ENCODE measurements at places on chromosomes 6 and 20.

DNA sequence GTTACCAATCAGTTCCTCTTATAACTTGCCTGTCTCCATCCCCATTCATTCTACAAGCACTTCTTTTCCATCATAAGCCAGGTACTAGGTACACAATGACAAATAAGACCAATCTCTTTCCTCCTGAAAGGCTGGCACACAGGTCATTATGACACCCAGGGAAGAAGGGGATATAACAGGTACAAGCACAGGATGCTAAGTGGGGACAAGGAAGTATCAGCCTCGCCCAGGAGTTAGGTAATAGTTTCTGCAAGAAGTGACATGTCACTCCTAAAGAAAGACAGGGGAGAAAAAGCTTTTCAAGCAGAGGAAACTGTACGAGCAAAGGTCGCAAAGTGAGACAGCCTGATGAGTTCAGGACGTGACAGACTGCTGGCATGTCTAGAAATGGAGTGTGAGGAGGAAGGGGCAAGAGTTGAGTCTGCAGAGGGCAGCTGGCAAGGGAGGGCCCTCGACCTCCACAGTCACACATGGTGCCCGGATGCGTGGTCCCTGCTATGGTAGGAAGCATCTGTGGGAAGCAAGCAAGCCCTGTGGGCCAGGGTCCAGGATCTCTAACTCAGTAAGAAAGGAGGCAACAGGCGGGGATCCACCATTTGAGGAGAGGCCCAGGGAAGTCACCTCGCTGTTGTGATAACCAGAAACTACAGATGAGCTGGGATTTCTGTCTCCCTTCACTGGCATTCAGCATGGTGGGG, 40.4 kb downstream of the GPLD1 start:
- H3K4me3 ChIP-seq = no peak overlapping the region
- H3K4me1 ChIP-seq = no peaks in the 10 kb centered on the region
- DNase-seq = no peak
- no peaks in the 10 kb centered on the region for H3K27me3 ChIP-seq
- H3K36me3 ChIP-seq = no peaks in the 10 kb centered on the region
- H3K27ac ChIP-seq = no peak overlapping the region

DNA sequence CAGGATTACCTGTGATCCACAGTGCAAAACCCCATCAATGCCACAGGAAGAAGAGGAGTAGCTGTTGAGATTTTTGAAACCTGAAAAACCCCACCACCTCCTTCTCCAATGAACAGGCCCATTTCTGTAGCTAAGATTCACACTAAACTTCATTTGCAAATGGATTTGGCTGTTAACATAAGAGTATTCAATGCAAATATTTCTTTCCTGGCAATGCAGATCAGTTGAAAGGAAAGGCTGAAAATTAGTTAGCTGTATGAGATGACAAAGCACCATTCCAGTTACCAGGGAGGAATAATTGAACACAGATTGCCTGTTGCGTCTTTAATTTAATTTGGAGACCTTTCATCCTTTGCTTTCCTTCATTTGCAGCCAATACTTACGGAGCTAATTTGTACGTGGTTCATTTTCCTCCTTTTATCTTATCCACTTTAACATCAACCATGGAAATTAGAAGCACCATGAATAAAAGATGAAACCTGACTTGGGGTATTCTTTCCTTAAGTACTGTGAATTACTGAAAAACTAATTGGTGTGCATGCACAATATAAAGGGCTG, 4.2 kb downstream of the B3GAT2 start:
- DNase-seq = no peak
- no peaks in the 10 kb centered on the region for H3K36me3 ChIP-seq
- no peak overlapping the region for H3K27ac ChIP-seq
- H3K4me1 ChIP-seq = peaks cover 3% of the 10 kb centered on the region
- H3K27me3 ChIP-seq = peaks cover 32% of the 10 kb centered on the region
- H3K4me3 ChIP-seq = no peak overlapping the region

- peaks cover 4% of the 10 kb centered on the region for H3K4me1 ChIP-seq
- no peaks in the 10 kb centered on the region for H3K36me3 ChIP-seq
- H3K27me3 ChIP-seq = peaks cover 31% of the 10 kb centered on the region
- no peak overlapping the region for H3K4me3 ChIP-seq
- DNase-seq = no peak
Observed at GRCh38 chr20:46204594-46205186, 86.6 kb downstream of the CD40 start.

DNA sequence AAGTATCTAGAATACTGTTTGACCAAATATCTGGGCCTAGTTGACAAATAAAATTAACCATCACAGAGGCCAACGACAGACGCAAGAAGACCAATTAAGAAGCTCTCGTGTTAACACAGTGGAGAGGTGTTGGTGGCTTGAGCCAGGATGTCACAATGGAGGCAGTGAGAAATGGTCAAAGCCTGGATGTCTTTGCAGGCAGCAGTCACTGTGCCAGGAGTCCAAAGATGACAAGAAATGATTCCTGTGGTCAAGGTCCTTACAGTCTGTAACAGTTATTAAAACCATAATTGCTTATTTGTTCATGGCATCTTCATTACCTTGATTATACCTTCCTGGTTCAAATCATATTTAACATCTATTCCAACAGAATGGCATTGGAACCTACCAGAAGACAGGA, 91.3 kb upstream of the EDN1 start:
- no peaks in the 10 kb centered on the region for H3K36me3 ChIP-seq
- no peak overlapping the region for H3K27ac ChIP-seq
- H3K4me1 ChIP-seq = no peaks in the 10 kb centered on the region
- no peaks in the 10 kb centered on the region for H3K27me3 ChIP-seq
- DNase-seq = no peak

- DNase-seq = no peak
- no peak overlapping the region for H3K4me3 ChIP-seq
- peaks cover 14% of the 10 kb centered on the region for H3K36me3 ChIP-seq
Observed at GRCh38 chr20:20466341-20466879, 98.5 kb downstream of the INSM1 start.

DNA sequence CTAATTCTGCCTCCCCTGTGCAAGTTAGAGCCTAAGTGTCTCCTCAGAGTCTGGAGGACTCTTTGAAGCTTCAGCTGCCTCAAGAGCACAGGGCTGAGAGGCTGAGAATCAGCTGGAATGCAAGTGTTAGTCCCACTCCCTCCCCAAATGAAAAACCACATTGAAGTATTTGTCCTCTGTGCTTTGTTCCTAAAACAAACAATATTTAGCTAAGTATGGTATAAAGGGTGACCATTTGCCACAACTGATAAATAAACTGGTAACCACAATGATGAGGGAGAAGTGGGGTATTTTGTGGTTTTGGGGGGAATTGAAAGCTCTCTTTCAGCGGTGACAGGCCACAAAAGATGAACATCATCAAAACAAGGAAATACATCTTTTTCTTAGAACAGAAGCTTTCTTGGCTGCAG, 91.7 kb upstream of the HDDC2 start:
- no peak overlapping the region for H3K4me3 ChIP-seq
- H3K27ac ChIP-seq = no peak overlapping the region
- H3K36me3 ChIP-seq = no peaks in the 10 kb centered on the region
- no peaks in the 10 kb centered on the region for H3K4me1 ChIP-seq
- H3K27me3 ChIP-seq = no peaks in the 10 kb centered on the region

GRCh38 chr20:58130581-58130980, 97.9 kb downstream of the ANKRD60 start:
- DNase-seq = no peak
- no peaks in the 10 kb centered on the region for H3K36me3 ChIP-seq
- no peak overlapping the region for H3K4me3 ChIP-seq
- no peaks in the 10 kb centered on the region for H3K27me3 ChIP-seq
- no peak overlapping the region for H3K27ac ChIP-seq
- no peaks in the 10 kb centered on the region for H3K4me1 ChIP-seq

DNA sequence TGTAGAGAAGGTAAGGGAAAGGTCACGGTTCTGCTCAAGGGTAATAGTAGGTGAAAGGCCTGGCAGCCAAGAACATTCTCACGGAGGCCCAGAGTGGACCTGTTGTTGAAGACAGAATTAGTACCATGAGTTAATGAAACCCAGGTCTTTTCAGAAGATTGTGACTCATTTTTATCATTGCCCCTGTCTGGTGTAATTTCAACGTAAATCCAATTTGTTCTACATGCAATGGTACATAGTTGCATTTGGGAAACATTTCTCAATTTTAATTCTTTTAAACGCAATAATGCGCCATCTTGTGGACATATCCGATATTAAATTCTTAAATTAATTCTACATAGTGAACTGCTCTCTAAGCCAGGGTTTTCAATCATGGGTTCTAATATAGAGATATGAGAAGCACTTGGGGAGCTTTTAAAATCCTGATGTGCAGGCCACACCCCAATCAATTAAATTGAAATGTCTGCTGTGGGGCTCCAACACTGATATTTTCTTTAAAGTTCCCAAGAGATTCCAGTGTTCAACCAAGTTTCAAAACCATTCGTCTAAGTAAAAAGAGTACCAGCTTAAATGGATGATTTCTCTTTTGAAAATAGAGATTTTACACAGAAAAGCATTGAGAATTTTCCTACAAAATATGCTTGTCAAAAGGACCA, 257.4 kb downstream of the PLCB1 start:
- DNase-seq = no peak
- H3K4me1 ChIP-seq = peaks cover 28% of the 10 kb centered on the region
- no peaks in the 10 kb centered on the region for H3K36me3 ChIP-seq
- H3K4me3 ChIP-seq = peak overlapping the region; percentile 6

DNA sequence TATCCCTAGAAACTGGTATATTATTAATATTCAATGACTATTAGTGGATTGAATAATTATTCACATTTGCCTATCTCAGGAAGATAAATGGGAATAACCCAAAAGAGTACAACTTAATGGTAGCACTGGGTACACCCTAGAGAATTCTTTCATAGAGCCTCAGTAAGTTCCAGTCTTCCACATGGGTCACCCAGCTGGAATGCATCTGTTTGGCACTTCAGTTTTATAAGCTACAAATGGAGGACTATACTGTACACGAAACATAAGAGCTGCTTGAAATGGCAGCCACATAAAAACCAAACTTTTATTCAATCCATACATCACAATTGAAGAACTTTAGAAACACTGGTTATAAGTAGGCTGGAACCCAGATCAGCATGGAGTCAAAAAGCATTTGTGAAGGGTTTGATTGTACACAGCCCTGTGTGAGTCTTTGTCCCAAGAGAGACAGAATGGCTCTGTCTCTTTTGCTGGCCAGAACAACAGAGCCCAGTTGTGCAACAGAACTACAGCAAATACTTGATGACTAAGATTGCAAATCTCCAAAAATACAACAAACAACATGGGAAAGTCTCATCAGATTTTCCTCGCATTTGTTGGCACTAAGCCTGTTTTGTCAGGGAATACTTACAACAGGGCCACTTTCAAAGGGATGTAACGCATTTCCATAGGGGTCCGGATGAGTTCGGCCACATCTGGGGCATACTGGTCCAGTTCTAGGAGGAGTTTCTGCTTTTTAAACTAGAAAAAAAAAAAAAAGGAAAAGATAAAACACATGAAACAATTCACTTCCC, 39.5 kb downstream of the PIGU start:
- H3K4me1 ChIP-seq = peaks cover 14% of the 10 kb centered on the region
- peak; percentile 60 for DNase-seq
- H3K4me3 ChIP-seq = no peak overlapping the region
- H3K27ac ChIP-seq = peak overlapping the region; percentile 41

- H3K36me3 ChIP-seq = no peaks in the 10 kb centered on the region
- peak overlapping the region; percentile 52 for H3K4me3 ChIP-seq
- no peaks in the 10 kb centered on the region for H3K27me3 ChIP-seq
Observed at GRCh38 chr6:26554447-26554696, 16.2 kb downstream of the HMGN4 start.

- peaks cover 7% of the 10 kb centered on the region for H3K4me1 ChIP-seq
- H3K4me3 ChIP-seq = no peak overlapping the region
- no peak overlapping the region for H3K27ac ChIP-seq
- no peaks in the 10 kb centered on the region for H3K36me3 ChIP-seq
- no peaks in the 10 kb centered on the region for H3K27me3 ChIP-seq
- DNase-seq = no peak
Observed at GRCh38 chr6:108777536-108777935, 70.7 kb upstream of the ARMC2 start.

DNA sequence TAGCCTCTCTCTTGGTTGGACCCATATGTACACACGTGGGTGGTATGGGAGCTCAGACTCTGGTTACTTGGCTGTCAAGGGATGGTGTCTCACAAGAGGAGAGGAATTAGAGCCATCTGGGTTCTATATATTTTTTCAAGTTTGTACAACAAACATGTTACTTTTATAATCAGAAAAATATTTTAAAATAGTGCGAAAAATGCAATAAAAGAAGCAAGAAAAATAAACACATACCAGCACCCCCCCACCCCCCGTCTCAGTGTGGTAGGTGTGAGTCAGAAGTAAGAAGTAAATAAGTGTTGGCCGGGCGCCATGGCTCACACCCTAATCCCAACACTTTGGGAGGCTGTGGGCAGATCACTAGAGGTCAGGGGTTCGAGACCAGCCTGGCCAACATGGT, 2.1 kb upstream of the TIAM2 start:
- H3K4me1 ChIP-seq = peaks cover 14% of the 10 kb centered on the region
- H3K36me3 ChIP-seq = no peaks in the 10 kb centered on the region
- H3K4me3 ChIP-seq = no peak overlapping the region
- no peak for DNase-seq
- no peak overlapping the region for H3K27ac ChIP-seq

DNA sequence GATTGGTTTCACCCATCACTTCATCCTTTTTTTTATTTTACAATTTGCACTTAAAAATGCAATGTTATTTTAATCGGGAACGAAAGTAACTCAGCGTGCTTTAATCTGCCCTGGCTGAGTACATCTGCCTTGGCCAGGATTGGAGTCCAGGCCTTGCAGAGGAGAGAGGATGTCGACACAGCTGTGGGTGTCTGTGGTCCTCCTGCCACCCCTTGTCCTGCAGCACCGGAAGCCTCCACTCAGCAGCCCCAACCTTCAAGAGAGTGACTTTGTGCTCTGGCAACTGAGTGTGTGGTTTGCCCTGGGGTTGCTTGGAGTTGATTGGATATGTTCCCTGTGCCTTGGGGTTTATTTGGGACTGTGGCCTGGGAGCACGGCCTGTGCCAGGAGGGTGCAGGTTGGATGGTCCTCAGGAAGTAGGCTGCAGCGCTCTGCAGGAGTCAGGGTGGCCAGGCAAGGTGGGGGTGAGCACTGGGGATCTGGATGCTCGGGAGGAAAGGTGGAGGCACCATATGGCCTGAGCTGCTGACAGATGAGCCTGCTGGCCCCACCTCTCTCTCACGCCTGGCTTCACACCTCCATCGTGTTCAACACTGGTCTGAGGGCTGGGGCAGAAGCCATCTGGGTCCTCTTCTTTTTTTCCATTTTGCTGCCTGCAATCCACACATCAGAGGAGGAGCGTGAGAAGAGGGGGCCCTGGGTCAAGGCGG, 4.3 kb downstream of the MYT1 start:
- H3K4me1 ChIP-seq = no peaks in the 10 kb centered on the region
- no peak overlapping the region for H3K4me3 ChIP-seq
- peaks cover 42% of the 10 kb centered on the region for H3K27me3 ChIP-seq
- H3K36me3 ChIP-seq = no peaks in the 10 kb centered on the region
- H3K27ac ChIP-seq = no peak overlapping the region

GRCh38 chr6:82331031-82331773, 32.4 kb upstream of the TPBG start:
- no peak overlapping the region for H3K4me3 ChIP-seq
- H3K27ac ChIP-seq = no peak overlapping the region
- no peaks in the 10 kb centered on the region for H3K36me3 ChIP-seq

DNA sequence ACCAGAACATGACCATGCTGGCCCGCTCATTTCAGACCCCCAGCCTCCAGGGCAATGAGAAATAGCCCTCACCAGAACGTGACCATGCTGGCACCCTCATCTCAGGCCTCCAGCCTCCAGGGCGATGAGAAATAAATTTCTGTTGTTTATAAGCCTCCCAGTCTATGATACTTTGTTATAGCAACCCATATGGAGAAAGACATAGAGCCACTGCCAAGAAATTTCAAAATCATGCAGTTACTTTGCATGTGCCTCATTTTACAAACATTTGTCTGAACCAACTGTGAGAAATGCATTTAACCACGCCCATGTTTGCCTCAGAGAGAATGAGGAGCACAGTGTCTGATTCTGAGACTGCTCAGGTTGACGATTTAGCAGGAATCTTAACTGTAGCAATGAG, 15.5 kb downstream of the CYP39A1 start:
- H3K4me3 ChIP-seq = no peak overlapping the region
- no peak for DNase-seq
- H3K36me3 ChIP-seq = no peaks in the 10 kb centered on the region
